ENCODE measurements at places on chromosomes 5 and 9.

- DNase-seq, result no peak
Measured at GRCh38 chr5:136104306-136104965, 28.2 kb upstream of the SMAD5 start.

DNA sequence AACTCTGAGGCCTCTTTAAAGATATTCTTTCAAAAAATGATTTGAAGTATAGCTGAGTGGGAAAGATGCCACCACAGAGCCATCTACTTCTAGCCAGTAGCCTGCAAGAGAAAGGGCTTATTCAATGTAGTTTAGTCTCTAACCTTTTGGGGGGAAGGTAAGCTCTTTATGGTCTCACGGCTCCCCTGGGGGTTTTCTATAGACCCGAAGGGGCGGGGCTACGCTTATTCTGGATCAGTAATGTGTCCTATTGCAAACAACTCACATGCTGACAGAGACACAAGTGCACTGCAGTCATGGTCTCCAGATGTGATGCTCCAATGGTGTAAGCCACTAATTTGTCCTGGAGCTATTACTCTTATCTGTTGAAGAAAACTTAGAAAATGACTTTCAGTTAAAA lies 53.4 kb upstream of the RPS23 start:
- DNase-seq, result no peak

GRCh38 chr5:166507810-166508425 lies 1783.5 kb upstream of the WWC1 start:
- no peak for DNase-seq

DNA sequence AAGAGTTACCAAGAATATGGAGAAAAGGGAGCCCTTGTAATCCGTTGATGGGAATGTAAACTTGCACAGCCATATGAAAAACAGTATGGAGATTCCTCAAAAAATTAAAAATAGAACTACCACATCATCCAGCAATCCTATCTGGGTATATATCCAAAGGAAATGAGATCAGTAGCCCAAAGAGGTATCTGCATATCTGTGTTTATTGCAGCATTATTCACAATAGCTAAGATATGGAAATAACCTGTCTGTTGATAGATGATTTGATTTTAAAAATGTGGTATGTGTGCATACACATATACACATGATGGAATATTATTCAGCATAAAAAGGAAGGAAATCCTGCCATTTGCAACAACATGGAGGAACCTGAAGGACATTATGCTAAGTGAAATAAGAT lies 48.3 kb upstream of the EBF1 start:
- DNase-seq, result no peak

GRCh38 chr9:36438536-36439236 lies 38.6 kb upstream of the RNF38 start:
- DNase-seq, result no peak

DNA sequence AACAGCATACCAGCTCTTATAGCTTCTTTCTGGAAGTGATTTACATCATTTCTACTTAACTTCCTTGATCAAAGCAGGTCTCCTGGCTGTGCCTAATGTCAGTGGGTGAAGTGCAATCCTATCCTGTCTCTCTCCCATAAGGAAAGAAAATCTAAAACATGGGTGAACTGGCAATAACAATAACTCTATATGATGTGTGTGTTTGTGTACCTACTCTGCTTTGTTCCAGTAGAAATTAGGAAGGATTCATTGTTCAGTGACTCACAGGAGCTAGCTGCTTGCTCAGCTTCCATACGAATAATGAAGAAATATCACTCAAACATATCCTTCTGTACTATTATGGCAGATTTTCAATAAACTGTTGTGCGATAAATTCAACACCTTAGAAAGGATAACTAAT lies 123.7 kb downstream of the ADGRV1 start:
- no peak for DNase-seq

DNA sequence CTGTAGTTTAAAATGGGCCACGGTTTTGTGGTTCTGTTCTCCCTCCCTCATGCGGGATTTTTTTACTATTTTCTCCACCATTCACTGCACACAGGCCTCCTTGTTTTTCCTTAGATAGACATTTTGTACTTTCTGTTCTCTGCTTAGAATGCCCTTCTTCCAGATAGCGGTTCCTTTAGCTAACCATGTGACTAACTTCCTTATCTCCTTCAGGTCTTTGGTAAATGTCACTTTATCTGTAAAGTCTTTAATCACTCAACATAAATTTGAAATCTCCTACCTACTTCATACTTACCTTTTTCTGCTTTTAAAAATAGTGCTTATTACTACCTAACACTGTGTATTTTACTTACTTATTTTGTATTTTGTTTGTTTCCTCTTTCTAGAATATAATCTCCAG lies 15.0 kb downstream of the FER start:
- DNase-seq, result no peak

GRCh38 chr5:161546470-161547301 lies at the start of gene GABRB2:
Gene GABRB2, minus strand, starts transcription at chr5:161546725. Its CDS starts 82 bp downstream, at chr5:161546643.
- DNase-seq, result no peak

DNA sequence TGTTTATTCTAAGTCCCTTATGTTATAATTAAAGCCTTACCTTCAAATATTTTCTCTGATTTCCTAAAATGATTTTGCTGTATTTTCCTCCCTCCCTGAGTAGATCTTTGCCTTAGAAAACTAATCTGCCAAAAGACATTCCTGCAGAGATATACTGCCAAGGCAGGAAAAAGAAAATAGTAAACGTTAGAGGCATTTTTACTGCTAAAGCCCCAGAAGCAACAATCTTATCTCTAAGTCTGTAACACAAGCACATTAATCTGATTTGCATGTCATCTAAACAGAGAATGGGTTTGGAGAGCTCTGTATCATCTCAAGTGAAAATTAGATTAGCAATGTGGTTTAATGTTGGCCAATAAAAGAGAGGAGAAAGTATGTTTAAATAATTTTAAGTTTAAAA lies 847.7 kb downstream of the MAT2B start:
- DNase-seq, result no peak
